ENCODE measurements at places on chromosomes 16 and 17.

DNA sequence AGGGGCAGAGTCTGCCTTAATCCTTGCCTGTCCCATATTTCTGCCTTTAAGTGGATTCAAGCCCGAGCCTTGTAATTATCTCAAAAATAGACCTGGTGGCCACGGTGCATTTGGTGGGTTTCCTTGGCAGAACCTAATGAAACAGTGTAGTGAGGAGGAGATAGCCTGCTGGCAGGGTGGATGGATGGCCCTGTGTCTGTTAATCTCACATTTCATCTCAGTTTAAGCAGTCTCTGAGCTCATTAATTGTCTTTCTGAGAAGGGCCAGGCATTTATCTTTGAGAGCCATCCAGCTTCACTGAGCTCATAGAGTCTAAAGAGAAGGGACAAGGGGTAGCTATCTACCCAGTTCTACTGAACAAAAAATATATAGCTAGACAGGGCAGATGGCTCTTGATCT lies 364.0 kb upstream of the EEF2KMT start:
- DNase-seq = no peak

GRCh38 chr16:70294385-70295025 lies 4.5 kb upstream of the DDX19B start:
- no peak for DNase-seq

DNA sequence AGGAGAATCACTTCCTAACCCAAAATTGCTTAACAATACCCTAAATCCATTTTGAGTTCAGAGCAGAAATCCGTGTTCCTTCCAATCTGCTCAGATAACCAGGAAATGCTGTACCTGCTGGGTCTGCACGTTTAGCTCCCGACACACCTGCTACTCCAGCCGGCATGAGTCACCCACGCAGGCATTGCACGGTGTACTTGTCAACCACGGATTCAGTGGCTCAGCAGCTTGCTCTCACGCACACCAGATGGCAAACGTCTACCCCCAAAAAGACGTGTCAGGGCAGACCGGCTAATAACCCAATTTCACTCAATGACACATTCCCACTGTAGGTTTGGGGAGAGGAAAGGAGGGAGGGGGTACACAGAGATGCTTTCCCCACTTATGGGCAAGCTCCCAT lies 468.1 kb downstream of the SOX9 start:
- no peak for DNase-seq

- peak; percentile 63 for DNase-seq
Observed at GRCh38 chr17:68356520-68356919, 65.2 kb downstream of the ARSG start.

DNA sequence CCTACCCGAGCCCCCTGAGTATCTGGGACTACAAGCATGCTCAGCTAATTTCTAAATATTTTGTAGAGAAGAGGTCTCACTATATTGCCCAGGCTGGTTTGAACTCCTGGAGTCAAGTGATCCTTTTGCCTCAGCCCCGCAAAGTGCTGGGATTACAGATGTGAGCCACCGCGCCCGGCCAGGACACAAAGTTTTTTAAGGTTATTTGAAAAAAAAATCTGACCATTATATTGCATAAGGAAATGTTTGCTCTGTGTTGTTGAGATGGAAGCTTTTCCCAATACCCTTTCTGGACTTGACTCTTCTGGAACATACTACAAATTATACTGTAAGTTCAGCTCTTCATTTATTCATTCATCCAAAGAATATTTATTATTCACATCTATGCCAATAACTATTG lies 133.3 kb upstream of the TMEM97 start:
- DNase-seq = no peak
